ENCODE measurements at places on chromosomes 1 and 21.
A peak's percentile ranks its signal among the peaks of the same experiment; 100 is the strongest.

DNA sequence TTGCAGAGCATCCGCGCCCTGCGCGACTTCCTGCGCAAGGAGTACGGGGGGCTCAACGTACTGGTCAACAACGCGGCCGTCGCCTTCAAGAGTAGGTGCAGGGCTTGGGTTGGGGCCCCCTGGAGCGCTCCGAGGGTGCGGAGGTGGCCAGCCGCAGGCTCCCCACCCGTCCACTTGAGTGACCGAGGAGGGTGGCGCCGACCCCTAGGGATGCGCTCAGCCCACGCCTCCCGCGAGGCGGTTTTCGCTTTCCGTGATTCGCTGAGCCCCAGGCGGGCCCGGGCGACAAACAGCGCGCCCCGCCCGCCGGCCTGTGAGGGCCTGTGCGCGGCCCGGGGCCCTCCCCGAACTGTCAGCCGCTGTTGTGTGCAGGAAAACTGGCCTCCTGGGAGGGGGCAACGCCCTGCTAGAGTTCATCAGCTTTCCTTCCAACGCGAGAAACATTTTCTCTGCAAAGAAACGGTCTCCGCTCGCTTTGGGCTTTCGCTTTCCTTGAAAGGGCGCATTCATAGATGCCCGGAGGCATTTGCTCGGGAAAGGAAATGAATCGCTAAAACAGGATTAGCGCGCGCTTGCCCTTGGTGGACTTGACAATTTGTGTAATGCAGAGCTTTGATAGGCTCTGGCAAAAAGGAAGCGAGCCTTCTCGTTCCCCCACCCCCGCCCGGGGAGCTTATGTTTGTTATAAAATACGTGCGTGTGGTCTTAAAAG is 668 bp downstream of the CBR3 start:
- DNase-seq, result no peak

DNA sequence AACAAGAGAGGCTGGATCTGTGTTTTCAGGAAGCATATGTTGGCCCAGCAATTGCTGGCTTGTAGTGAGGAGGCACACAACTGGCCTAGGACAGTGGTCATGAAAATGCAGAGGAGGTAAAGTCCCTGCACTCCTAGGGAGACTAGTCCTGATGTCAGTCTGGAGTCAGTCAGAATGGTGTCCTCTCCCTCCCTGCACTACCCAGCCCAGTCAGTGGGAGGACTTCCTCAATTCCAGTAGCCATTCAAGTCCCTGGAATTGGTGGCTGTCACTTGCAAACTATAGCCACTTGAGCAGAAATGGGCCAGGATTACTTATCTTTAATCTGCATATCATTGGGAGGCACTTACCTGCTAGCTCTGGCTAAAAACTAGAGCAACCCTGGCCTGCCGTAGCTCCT is 18.6 kb downstream of the NDUFS5 start:
- DNase-seq, result no peak

- DNase-seq, result no peak
Observed at GRCh38 chr1:97563926-97564325, 356.9 kb downstream of the DPYD start.

GRCh38 chr1:206742719-206743383 is 27.7 kb upstream of the IL19 start:
- no peak for DNase-seq

DNA sequence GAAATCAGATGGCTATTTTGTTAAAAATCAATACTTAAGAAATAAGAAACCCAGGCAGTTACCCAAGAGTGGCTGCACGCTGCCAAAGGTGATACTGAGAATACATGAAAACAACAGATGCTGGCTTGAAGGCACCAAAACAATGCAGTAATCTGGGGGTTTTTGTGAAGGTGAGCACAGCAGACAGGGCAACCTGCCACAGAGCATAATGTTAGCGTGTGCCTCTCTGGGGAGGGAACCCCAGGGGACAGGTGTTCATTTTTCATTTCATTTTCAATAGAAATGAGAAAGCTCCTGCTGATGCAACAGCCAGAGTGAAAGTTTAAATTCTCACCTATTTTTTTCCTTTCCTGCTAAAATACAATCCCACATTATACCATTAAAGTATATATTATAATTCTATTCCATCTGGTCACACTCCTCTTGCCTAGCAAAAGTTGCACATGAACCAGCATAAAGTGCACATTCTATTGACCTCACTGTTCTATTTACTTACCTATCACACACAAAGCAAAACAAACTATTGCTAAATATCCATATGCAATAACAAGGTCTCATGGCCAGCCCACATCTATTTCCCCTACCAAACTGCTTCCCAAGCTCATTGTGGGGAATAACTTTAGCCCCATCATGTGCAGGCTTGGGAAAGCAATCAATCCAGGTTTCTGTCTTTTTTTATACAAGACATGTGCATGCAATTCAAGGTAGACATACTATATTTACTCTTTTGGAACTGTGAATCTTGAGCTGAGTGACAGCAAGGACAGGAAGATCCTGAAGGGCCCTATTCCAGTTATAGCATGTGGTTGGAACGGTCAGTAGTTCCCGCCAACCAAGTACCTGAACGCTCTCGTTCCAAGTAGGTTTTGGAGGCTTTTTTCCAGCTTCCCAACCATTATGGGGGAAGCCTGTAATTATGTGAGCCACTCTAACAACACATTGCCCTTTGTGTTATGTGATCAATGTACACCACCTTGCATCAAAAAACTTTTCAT is 173.6 kb downstream of the RERE start:
- no peak for DNase-seq

- DNase-seq, result no peak
Observed at GRCh38 chr1:221777431-221778072, 35.7 kb upstream of the DUSP10 start.

DNA sequence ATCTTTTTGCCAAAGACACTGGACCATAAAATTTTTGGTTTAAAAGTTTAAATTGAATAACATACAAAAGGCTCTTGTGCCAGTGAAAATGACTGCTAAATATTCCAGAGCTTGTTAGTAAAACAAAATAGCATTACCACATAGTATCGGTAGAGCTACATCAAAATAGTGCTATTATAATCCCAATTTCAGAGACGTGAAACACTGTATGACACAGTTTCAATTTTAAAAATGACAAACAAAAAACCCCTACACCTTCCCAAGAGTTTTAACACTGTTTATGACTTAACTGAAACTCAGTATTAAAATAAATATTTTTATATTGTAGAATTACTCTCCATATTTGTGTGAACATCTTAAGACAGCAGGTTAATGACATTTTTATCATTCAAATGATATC is 7.0 kb downstream of the SLC30A1 start:
- no peak for DNase-seq

DNA sequence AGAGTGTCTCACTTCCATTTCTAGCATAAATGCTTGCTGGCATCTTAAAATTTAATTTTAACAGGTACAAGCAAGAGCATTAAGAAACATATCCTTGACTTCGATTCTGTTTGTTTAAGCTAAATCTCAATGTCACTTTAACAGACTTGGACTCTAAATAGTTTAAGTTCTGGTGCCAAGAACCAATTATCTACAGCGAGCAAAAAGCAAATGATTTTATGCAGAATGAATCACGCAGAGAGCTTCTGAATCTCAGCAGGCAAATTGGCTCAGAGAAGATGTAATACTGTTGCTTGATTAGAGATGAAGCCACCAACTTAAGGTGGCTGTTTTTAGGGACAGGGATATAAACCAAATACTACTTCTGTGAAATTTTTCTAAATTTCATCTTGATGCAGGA is 117.0 kb upstream of the PLD5 start:
- DNase-seq, result no peak

GRCh38 chr21:39148975-39149374 is 34.3 kb downstream of the PSMG1 start:
- no peak for DNase-seq

DNA sequence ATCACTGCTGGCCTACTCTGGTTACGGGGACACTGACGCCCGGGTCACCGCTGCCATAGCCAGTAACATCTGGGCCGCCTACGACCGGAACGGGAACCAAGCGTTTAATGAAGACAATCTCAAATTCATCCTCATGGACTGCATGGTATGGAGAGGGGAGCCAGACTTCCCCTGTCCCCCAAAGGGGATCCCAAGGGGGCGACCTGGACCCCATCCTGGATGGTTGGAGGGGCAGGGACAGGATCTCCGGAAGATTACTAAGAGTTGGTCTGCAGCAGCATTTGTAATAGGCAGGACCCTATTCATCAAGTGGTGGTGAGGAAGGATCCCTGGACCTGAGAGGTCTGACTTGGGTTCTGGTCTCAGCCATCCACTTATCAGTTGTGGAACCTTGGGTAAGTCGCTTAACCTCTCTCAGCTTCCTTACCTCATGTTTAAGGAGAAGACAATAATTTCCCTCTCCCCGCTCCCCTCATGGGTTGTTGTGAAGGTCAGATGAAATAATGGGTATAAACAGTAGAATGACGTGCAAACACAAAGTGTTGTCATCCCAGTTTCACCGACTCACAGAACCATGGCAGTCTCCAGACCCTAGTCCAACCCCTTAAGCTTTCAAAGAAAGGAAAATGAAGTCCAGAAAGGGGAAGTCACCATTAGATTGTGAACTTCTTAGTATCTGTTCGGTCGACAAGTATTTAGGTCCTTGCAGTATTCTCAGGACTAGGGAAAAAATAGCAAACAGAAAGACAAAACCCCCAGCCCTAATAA is 883 bp downstream of the LAMTOR2 start:
- DNase-seq, result no peak

GRCh38 chr21:34887105-34887442 is 162.0 kb downstream of the RUNX1 start:
- no peak for DNase-seq

GRCh38 chr1:24643363-24644099 is 429 bp downstream of the SRRM1 start:
- DNase-seq, result peak; percentile 7

DNA sequence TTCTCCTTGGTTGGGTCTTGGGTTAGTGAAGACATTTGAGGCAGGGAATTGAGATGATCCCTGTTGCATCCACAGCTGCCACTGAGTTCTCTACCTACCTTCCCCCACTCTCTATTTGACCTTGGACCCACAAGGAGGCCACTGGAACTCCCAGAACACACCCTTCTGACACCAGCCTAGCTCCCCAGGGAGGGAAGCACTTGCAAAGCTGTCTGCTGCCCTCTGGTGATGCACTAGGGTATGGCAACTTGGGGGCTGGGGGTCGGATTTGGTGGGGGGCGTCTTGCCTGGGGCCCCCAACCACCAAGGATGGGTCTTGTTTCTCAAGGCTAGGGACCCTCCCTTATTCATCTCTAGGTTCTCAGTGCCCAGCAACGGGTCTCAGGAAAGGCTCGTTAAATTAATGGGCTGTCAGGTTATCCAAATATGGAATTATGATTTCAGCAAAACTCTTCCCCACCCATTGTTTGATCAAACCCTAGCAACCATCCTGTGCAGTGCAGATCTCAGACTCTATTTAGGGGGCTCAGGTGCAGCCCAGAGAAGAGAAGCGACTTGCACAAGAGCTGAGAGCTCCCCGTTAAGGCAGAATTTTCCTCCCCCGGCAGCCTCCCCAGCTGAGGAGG is 177.8 kb upstream of the KLHDC7A start:
- no peak for DNase-seq

DNA sequence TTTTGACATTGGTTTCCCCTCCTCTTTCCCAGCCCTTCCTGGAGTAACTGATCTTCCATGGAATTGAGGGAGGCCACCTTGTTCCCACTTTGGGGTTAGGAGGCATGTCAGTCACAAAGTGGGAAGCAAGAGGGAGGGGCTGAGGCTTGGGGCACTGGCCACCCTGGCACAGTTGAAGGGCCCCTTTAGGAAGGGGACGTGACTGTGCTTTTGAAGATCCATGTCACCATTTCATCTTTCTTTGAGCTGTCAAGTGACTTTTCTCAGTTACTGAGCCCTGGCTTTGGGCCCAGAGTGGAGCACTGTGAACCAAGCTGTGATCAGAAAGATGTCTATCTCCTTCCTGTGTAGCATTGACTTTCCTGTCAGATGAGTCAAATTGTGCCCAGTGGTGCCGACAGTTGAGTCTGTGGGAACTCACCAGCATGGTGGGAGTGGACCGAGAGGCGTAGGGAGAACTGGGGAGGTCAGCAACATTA is 38.5 kb upstream of the TDRD10 start:
- DNase-seq, result no peak

DNA sequence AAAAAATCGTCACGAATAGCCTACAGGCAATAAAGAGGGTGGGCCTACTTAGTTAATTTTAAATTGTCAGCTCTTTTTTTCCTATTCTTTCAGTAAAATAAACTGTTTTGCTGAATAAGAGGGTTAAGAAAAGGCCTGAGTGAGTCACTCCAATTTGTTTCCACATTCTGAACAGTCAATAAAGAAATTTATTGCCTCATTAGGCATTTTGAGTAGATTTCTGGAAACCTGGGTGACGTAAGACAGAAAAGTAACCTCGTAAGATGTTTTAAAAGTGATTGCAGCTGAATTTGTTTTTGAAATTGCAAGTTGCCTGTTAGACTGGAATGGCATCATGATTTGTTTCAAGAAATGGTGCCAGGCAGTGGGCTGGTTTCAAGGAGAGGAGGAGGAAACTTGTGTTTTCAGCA is 439.3 kb downstream of the USP25 start:
- DNase-seq, result peak; percentile 24

All from large intestine (tissue), 12 donors.